ENCODE measurements at places on chromosomes 7 and 10.

DNA sequence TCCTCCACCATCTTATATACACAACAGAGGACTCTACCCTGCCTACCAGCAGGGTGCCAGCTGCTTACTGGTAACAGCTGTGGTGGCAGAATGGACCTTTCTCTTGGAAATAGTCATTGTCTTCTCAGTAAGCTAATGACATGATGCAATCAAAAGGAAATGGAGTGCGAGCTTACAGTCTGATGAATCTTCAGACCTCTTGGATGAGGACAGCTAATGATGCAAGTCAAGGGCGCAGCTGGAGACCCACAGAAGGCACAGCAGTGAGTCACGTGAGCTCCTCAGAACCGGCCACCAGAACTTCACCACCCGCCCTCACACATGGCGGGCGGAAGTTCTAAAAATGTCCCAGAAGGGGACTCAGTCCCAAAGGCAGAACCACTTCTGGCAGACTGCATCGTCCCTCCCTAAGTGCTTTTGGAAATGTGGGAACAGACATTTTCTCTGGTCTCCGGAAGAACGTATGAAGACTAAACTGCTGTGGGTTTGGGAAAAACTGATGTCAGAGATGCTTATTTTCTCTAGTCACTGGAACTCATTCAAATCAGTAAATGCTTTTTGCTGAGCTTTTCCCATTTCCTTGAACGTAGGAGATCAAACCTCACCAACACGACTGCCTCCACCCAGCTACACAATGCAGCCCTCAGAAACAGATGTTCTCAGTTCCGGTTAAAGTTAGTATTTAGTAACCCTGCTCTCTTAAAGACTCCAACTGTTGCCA lies 96.4 kb downstream of the FAS start:
- H3K4me3 ChIP-seq = no peak overlapping the region
- no peak overlapping the region for H3K27ac ChIP-seq
- H3K27me3 ChIP-seq = no peaks in the 10 kb centered on the region
- DNase-seq = no peak
- H3K4me1 ChIP-seq = no peaks in the 10 kb centered on the region

GRCh38 chr7:118185163-118185860 lies 1.3 kb downstream of the LSM8 start:
- no peaks in the 10 kb centered on the region for H3K36me3 ChIP-seq
- no peak for DNase-seq
- H3K4me1 ChIP-seq = peaks cover 17% of the 10 kb centered on the region
- H3K4me3 ChIP-seq = peak overlapping the region; percentile 73
- no peaks in the 10 kb centered on the region for H3K27me3 ChIP-seq
- H3K27ac ChIP-seq = no peak overlapping the region

DNA sequence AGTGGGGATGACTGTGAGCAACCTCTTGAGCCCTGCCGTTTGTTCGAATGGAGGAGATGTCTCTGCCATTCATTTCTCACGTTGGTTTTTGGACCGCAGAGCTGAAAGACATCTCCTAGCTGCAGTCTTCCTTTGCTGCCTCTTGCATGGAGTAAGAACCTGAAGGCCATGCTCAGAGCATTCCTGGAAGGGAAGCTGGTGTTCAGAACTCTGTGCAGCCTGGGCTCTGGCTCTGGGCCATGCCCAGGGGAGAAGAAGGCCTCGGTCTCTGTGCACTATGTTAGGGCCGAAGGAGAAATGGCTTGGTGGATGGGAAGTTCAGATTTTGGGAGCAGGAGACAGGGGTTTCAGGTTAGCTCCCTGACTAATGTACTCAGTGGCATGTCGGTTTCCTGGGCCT lies 22.9 kb downstream of the SFTPD start:
- no peak overlapping the region for H3K27ac ChIP-seq
- no peaks in the 10 kb centered on the region for H3K4me1 ChIP-seq
- peaks cover 4% of the 10 kb centered on the region for H3K27me3 ChIP-seq
- no peak overlapping the region for H3K4me3 ChIP-seq

DNA sequence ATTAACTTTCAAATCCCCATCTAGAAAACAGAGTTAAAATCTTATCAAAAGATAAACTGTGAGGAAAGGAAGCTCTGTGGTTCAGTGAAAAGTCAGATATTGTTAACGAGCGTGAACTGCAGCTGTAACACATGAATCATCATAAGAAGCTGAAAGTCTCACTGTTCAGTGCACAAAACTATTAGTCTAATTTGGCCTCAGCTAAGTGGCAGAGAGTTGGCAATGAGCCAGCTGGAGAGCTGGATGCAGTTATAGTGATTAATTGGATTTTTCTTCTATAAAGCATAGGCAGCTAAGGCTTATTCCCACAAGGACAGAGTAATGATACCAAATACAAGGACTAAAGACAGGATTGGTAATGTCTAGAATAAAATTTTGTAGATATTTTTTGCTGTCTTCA lies 101.1 kb upstream of the ABCB5 start:
- no peak for DNase-seq
- no peaks in the 10 kb centered on the region for H3K36me3 ChIP-seq
- H3K27ac ChIP-seq = no peak overlapping the region

DNA sequence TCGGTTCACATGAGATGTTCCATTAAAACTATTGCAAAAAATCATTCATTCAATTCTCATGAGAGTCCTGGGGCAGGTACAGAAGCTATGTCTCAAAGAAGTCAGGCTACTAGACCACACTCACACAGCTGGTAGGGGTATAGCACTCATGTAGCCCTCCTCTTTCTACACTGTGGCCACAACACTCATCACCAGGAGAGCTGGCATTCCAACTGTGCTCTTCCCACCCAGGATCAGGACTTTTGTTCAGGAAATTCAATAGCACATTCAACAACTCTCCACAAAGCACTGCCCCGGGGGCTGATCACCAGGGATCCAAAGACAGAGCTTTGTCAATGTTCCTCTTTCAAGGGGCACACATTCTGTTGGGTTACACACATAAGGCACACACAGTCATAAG lies 31.0 kb upstream of the C10orf90 start:
- H3K27me3 ChIP-seq = no peaks in the 10 kb centered on the region
- DNase-seq = no peak
- no peaks in the 10 kb centered on the region for H3K4me1 ChIP-seq
- H3K27ac ChIP-seq = no peak overlapping the region

DNA sequence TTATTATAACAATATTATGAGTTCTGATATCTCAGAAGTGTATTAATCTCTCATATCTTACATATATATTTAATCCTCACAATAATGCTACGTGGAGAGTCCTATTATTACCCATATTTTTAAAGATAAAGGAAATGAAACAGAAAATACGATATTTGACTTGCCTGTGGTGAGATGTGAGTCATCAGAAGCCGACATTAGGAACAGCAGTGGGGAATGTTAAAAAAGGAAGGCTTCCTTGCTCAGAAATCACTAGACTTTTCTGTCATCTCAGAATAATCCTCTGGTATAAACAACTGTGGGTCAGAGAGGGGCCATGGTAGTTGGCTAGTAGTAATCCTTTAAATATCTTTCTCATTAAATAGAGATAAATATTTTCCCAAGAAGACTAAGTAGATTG lies 402.3 kb upstream of the PCDH15 start:
- no peak overlapping the region for H3K27ac ChIP-seq
- no peaks in the 10 kb centered on the region for H3K27me3 ChIP-seq
- H3K4me1 ChIP-seq = no peaks in the 10 kb centered on the region

GRCh38 chr10:69464401-69464800 lies 13.1 kb downstream of the TSPAN15 start:
- H3K4me3 ChIP-seq = no peak overlapping the region
- no peaks in the 10 kb centered on the region for H3K36me3 ChIP-seq
- H3K27me3 ChIP-seq = no peaks in the 10 kb centered on the region
- peak overlapping the region; percentile 36 for H3K27ac ChIP-seq

DNA sequence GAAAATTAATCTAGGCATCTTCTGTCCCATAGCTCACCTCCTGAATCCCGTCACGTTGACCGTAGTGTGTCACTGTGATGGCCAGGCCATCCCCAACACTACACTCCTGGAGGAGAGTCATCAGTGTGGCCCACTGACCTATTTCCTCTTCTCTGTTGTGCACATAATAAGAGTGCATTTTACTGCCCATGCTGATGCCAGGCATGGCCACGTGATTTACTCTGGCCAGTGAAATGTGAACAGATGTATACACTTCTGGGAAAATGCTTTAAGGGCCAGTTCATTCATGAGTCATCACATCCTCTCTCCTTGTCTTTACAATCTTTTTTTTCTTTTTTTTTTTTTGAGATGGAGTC lies 101.9 kb upstream of the PIP4K2A start:
- H3K36me3 ChIP-seq = no peaks in the 10 kb centered on the region
- H3K27me3 ChIP-seq = no peaks in the 10 kb centered on the region
- no peak overlapping the region for H3K4me3 ChIP-seq
- DNase-seq = no peak

GRCh38 chr7:95476072-95476847 lies 9.5 kb upstream of the ASB4 start:
- H3K4me1 ChIP-seq = no peaks in the 10 kb centered on the region

DNA sequence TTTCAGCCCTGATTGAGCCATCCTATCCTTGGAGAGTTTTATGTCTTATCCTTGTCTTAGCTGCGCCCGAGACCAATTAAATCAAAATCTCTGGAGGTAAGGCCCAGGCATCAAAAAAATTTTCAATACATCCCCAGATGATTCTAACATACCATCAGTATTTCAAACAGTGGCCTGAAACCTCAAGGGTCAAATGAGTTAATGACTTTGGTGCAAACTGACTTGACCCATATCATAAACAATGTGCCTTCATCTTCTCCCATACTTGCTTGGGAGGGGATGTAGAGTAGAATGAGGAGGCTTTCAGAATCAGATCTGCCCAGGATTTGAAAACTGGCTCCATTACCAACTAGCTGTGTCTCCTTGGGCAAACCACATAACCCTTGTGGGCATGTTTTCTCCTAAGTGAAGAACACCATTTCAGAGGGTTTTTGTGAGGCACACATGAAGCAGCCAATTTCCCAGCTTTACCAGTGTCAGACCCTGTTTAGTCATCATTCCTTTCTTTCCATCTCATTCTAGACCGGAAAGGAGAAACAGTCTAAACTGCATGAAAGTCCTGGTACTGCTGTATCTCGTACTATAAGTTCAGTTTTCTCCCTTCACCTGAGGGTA lies 35.7 kb upstream of the ATXN7L1 start:
- H3K27ac ChIP-seq = no peak overlapping the region
- H3K4me3 ChIP-seq = no peak overlapping the region
- H3K36me3 ChIP-seq = no peaks in the 10 kb centered on the region
- no peaks in the 10 kb centered on the region for H3K27me3 ChIP-seq
- H3K4me1 ChIP-seq = no peaks in the 10 kb centered on the region
- DNase-seq = no peak

DNA sequence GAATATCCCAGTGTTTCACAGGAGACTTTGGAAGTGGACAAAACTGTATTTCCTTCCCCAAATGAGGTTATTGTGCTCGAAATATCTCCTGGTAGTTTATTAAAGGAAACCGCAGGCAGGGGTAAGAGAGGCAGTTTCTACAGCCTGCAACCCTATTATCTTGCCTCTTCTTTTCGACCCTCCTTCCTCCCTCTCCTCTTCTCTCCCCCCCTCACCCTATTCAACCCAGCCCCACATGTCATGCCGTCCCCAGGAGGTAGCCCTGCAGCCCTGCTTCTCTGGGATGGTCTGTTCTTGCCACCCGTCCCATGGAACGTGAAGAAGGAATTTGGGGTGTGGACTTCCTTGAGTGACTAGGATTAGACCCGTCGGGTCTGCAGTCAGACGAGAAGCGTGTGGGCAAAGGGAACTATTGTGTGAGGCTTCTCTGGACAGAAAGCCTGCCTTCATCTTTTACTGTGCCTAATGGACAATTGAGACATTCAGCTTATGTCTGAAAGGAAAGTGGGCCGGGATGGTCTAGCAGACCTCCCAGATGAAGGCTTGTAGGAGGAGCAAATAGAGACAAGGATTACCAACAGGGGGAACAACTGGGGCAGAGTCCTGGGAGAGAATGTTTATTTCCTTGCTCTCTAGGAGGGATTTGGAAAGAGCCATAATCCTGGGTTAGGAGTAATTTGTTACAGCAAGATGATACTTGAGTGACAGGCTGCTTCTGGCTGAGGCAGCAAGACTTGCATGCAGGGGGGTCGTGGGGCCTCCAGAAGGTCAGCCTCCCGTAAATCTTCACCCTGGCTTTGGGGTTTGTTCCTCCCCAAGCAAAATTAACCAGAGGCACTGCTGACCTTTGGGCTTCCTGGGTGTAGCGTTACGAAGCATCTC lies 77.8 kb downstream of the TCF7L2 start:
- H3K4me1 ChIP-seq = no peaks in the 10 kb centered on the region
- H3K27ac ChIP-seq = no peak overlapping the region
- H3K4me3 ChIP-seq = no peak overlapping the region
- H3K27me3 ChIP-seq = no peaks in the 10 kb centered on the region
- no peak for DNase-seq
- H3K36me3 ChIP-seq = no peaks in the 10 kb centered on the region

DNA sequence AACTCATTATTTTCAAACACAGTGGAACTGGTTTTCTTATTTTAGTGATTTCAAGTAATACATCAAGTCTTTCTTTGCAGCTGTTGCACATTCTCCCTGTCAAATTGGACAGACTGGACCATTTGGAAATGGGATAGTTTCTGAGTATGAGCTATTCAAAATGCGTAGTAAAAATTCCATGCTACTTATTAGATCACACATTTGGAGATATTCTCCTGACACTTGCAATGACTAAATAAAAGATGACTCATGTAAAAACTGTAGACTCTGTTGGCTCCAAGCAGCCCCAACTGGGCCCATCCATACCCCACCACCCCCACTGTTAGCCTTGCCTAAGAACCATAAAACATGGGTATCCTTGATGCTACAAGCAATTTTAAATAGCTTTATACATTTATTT lies 25.9 kb upstream of the BICC1 start:
- no peaks in the 10 kb centered on the region for H3K27me3 ChIP-seq
- H3K27ac ChIP-seq = no peak overlapping the region
- H3K4me1 ChIP-seq = no peaks in the 10 kb centered on the region
- no peaks in the 10 kb centered on the region for H3K36me3 ChIP-seq
- no peak overlapping the region for H3K4me3 ChIP-seq

Measured in effector memory CD4-positive, alpha-beta T cell (primary cell).